ENCODE measurements at places on chromosomes 1 and 21.

DNA sequence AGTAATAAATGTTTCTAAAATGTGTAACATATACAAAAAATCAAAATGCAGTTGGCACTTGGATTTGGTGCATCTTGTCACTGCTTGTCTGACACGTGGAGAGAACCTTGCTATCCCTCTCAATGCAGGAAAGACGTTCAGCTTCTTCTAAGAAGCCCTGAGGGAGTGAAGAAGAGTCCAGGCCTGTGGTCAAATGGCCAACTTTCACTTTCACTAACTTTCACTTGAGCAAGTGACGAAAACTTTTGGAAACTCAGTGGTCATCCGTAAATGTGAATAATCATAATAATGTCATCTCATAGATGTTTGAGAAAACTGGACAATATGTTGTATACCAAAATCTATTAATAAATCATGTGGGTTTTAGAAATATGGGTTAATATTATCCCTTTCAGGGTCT is 61.9 kb downstream of the ERG start:
- no peak for DNase-seq

GRCh38 chr1:1305300-1306069 is 2.2 kb downstream of the ACAP3 start:
- peak; percentile 63 for DNase-seq

DNA sequence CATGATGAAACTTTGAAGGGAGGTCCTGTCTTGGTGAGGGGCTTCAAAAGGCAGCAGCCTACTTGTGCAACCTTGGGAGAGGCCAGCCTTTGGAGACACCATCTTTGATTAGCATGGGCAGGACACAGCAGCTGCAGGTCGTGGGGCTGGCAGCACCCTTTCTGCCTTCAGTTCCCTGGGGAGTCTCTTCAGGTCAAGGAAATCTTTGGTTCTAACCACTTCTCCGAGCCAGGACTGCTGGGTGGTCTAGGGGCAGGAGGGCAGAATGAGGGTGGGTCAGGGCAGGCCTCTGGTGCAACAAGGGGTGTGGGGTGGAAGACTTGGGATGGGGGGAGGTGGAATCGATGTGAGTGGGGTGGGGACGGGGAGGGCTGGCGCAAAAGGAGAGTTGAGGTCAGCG is 269.7 kb downstream of the FOXD2 start:
- no peak for DNase-seq

DNA sequence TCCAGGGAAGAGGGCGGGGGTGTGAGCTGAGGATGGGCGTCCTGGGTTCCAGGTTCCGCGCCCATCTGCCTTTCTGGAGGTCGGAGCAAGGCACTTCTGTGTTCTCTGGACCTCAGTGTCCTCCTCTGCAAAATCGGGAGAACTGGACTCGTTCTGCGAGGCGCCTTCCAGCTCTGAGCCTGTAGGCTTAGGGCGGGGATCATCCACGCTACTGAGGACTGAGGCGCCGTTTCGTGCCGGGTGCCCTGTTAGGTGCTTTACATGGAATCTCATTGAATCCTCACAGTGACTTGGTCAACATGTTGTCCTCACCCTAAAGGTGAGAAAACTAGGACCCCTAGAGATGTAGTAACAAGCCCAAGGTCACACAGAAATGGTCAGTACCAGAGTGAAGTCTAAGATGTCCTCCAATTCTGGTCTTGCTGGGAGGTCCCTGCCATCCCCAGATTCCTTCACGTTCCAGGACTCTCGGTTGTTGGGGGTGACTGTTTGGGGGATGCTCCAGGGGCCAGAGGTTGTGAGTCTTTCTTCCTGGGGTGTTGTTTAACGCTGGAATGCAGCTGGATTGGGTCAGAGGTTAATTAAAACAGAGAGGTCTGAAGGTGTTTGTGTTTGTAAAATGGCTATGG is 677 bp downstream of the PRKAA2 start:
- DNase-seq = no peak

- DNase-seq = no peak
These were observed 2.0 kb downstream of the NPL start for GRCh38 chr1:182791281-182792179.

DNA sequence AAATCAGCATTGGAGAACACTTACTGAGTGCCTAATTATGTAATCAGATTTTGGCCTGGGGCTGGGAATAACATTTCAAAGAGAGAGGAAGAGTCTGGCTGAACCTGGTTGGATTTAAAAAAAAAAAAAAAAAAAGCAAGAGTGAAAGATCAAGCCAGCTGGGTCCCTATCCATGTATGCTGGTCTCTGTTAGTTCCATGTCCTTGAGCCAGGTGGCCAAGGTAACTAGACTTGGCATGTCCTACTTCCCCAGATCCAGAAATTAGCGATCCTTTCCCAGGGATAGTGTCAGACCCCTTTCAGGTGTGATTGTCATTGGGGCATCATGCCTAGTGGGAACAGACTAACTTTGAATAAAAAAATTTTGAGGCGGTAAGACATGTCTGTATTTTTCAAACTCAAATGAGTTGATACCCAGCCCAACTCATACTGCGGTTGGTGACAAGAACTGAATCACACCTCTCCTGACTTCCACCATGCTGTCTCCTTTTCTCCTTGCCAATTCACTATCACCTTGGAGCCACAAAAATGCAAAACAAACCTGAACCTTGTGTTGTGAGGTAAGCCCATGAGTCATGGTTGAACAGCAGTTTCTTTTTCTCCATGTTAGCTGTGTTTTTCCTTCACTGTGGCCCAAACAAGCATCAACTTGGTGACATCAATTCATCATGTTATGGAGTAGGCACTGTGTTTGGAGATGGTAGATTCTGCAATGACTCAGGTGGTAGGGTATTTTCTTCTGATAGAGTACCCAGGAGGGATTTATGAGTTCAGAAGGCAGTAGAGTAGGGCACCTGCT is 24.5 kb upstream of the PPP2R5A start:
- no peak for DNase-seq

- no peak for DNase-seq
These were observed 58.3 kb downstream of the CLEC20A start for GRCh38 chr1:178438432-178438831.

DNA sequence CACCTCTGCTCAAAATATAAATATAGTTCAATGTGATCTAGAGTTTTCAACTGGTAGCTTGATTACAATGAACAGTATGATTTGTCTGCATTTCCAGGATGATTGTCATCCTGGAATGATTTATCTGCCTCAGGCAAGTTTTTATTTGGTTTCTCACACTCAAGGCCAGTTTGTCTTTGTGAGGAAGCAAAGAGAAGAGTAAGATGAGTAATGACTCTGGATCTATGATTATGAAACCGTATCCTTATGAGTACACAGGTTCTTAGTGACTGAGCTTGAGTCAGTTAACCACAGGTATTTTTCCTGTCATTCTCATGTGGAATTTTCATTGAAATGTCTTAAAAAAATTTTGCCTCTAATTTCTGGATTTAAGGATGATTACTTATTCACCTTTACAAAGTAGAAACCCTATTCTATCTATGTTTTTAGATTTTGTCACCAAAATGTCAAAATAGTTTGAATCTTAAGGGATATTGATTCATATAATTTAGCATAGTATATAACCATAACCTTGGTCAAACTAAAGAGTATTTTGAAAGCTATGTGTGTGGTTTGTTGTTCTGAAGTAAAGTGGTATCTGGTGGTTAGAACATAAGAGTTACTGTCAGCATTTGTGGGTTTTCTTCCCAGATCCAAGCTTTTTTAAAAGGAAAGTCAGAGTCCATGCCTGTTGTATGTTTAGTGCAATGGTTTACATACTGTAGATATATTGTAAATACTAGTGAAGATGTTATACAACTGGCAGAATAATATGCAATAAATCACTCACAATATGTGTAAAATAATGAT is 145.0 kb downstream of the RASAL2 start:
- no peak for DNase-seq

GRCh38 chr1:163544441-163544840 is 222.7 kb downstream of the NUF2 start:
- DNase-seq = no peak

DNA sequence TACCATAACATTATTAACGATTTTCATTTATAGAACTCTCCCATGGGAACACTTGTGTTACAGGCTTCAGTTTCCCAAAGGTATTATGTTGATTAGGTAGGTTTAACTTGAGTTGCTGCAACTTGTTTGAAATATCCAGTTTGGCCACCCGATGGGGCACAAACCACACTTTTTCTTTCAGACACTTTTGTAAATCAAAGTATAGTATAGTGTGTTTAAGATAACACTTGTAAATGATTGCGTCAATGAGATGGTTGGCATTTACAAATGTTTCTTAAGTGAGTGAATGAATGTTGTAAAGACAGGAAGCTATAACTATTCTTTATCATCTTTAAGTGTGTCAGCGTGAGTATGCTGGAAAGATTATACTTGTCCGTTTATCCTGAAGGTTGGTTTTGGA is 4.3 kb downstream of the XPR1 start:
- no peak for DNase-seq

- no peak for DNase-seq
These were observed 412.8 kb downstream of the AJAP1 start for GRCh38 chr1:5067246-5067645.

GRCh38 chr1:66364578-66365391 is 169.2 kb upstream of the SGIP1 start:
- DNase-seq = no peak

DNA sequence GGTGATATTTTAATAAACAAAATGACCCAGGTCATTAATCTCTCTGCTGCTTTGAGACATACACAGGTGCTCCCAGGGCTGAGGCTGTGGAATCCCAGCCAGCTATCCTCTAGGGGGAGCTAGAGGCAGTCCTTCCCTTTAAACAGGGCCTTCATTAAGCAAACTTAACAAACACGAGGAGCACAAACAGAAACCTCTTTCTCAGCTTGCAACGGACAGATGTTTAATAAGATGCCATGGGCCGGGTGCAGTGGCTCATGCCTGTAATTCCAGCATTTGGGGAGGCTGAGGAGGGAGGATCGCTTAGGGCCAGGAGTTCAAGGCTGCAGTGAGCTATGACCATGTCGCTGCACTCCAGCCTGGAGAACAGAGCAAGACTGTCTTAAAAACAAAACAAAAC is 106.7 kb downstream of the HIVEP3 start:
- no peak for DNase-seq

DNA sequence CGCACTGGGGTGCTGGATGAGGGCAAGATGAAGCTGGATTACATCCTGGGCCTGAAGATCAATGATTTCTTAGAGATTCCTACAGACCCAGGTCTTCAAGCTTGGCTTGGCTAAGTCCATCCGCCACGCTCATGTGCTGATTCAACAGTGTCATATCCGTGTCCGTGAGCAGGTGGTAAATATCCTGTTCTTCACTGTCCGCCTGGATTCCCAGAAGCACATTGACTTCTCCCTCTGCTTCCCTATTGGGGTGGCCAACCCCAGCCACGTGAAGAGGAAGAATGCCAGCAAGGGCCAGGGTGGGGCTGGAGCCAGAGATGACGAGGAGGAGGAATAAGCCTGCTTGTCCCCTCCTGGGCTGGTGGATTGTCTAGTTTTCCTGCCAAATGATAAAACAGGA is 2.2 kb upstream of the CBR3 start:
- no peak for DNase-seq

GRCh38 chr21:45866551-45866950 is 115.0 kb upstream of the COL6A1 start:
- DNase-seq = no peak

DNA sequence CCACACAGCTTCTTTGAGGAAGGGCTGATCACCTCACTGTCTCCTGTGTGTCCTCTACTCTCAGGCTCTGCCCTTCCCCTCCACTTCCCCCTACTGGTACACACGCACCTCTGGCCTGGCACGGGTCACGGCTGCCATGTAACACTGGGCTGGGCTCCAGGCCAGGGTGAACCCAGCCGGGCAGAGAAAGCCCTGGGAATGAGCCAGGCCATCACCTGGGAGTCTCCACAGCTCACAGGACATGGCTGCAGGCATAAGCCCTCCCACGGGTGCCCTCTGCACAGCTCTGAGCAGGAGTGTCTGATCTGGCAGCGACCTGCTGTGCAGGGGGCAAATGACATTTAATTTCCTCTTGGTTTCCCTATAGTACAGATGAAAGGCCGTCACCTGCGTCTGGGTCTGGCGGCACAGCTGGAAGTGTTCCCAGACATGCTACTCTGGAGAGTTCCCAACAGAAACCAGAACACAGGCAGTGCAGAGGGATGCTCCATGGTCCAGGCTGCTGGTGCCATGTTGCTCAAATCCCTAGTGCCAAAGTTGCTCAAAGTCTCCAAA is 61.2 kb downstream of the ERI3 start:
- no peak for DNase-seq

GRCh38 chr1:234602334-234603220 is 7.4 kb downstream of the IRF2BP2 start:
- DNase-seq = no peak

DNA sequence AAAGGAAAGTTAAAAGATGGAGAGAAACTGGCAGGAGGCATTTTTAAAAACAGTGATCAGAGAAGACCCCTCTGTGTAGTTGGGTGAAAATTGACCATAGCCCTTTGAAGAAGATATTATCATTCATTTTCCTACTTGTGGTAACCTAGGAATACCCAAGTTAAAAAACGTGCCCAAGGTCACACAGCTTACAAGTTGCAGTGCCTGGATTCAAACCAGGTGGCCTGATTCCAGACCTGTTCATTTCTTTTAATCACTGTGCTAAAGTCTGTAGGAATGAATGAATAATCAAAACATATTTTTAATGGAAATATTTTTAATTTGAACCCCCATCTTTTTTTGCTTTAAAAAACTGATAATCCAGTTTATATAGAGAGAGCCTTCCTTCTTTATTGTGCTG is 35.6 kb downstream of the MARK1 start:
- DNase-seq = no peak

- DNase-seq = no peak
These were observed 97.4 kb upstream of the IPO9 start for GRCh38 chr1:201731592-201731991.

- no peak for DNase-seq
These were observed 289.5 kb downstream of the PAPPA2 start for GRCh38 chr1:176752505-176752904.

- no peak for DNase-seq
These were observed 137.6 kb downstream of the ZMYM4 start for GRCh38 chr1:35406103-35406502.

DNA sequence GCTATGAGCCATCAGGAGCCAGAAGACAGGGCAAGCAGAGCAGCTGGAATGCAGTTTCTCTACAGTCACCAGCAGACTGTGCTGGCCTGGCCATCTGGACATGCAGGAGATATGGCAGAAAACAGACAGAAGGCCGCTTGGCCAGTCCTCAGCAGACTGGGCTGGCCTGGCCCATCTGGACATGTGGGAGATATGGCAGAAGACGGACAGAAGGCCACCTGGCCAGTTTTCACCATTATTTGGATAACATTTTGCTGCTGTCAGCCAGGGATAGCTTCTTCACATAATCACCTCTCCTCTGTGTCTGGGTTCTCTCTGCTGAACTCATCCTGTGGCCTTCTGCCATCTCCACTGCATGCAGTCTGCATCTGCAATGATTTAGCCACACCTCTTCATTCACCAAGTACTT is 25.0 kb upstream of the CACYBP start:
- DNase-seq = no peak

- no peak for DNase-seq
These were observed 55.9 kb downstream of the FAM163A start for GRCh38 chr1:179798864-179799516.

DNA sequence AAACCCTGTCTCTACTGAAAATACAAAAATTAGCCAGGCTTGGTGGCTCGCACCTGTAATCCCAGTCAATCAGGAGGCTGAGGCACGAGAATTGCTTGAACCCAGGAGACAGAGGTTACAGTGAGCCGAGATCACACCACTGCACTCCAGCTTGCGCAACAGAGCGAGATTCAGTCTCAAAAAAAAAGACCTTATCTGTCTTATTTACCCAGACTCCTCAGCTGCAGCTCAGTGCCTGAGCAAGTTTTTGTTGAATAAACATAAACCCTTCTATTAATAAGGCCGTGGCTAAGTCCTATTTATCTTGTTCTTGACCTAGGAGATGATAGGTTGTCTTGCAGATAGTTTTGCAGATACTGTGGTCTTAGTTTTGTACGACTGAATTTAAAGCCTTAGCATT is 136.4 kb upstream of the TMEM51 start:
- no peak for DNase-seq

Data from stimulated activated CD8-positive, alpha-beta memory T cell treated with anti-CD3 and anti-CD28 coated beads, Interleukin-4, amount 100 ng/mL, for 1 hour (primary cell).